Calu3 (cell line): ENCODE measurements at places on chromosomes 16 and 17.

DNA sequence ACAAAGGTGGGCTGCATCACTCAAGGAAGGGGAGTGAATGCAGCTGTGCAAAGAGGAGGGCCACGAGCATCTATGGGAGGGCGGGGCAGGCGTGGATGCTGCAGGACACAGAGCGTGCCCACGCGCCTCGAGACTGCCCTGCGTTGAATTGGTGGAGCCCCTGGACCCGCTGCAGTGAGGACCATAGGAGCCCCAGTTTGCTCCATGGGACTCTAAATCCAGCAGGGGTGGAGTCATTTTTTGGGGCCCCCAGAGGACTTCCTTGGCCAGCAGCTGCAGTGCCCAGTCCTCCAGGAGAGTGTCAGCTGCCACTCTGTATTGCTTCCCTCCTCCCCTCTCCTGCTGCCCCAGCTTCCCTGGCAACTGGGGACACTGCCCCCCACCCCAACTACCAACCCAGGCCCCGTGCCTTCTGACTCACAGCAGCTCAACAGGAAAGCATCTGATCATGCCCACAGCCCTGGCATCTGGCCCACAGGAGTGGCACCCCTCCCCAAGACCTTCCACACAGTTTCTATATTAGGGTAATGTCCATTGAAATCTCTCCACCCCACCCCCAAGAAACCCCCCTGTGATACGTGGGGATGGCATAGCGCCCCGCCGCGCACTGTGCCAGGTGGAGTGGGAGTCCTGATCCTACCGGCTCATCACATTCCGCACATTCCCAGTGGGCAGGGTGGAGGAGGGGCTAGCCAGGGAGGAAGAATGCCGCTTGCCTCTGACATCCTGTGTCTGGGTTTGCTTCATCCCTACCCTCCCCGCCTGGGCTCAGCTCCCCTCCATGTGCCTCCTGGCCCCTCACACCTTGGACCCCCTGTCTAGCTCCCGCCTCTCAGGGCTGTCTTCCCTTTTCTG, 27.8 kb upstream of the ITGA3 start:
- DNase-seq, result peak; percentile 98

DNA sequence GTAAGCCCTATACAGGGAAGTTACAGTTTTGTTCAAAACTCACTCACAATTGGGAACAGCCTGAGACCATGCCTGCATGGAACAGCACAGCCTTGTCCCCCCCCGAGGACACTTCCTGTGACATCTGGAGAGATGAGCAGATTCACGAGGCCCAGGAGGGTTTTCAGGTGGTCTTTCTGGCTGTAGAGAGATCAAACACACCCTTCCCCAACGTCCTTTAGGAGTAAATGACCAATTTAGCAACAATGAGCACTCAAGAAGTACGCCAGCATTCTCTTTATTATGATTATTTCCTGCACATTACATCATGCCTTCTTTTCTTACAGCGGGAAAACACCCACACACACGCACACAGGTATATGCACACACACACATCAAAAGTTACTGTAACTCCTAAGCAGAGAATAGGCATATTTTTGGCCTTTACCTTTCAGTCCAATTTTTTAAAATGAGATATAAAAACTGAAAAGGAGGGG, 39.0 kb downstream of the ADCY9 start:
- no peak for DNase-seq

DNA sequence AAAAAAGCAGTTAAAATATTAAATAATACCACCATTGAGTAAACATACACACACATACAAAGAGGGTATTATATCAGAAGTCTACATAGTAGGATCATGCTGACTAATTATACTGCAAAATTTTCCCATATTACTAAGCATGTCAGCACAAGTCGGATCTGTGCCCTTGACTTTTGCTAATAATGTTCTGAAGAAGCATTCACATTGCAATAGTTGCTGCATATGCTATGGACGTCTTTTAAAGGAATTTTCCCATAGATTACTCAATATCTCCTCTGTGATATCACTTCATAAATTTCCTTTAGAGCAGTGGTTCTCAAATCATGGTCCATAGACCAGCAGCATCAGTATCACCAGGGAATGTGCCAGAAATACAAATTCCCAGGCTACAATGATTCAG, 110.9 kb upstream of the NUDT7 start:
- DNase-seq, result no peak

DNA sequence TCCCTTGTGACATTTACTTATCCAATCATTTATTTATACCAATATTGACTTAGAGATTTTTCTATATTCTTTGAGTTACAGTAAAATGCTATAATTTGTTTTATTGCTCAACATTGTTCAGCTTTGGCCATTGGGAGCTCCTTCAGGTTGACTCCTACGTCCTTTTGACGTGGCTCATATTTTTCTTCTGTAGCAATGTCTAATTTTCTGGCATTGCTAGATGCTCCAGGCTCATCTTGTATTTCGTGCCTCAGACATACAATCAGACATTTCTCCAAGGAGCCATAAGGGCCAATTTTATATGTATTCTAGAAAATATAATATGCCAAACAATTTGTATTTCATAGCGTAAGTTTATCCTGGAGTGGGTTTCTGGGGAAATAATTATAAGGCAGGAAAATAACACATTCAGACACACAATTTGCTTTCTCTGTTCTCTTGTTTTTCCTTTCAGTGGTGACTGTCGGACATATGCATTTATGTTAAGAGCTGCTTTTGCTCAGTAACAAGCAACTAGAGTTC, 355.1 kb upstream of the MON1B start:
- no peak for DNase-seq

DNA sequence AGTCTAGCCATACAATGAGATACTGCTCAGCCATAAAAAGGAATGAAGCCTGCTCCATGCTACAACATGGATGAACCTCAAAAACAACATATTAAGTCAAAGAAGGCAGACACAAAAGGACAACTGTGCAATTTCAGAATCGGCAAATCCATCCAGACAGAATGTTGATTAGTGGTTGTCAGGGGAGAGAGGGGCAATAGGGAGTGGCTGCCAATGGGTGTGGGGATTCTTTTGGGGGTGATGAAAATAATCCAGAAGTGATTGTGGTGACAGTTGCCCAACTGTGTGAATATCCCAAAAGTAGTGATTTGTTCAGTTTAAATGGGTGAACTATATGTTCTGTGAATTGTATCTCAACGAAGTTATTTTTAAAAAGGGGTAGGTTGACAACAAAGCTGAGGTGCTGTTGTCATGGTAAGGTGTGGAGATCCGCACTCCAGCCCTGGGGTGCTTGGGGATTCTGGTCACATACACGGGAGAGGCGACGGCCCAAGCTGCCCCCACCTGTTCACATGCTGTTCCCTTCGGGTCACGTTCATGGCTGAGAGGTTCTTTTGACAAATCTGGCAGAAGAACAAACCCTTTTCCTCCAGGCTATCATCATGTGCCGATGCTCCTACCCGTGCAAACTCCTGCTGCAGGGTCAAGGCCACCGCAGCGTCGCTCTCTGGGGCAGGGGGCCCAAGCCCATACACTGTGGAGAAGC, 9.6 kb downstream of the SLX4 start:
- no peak for DNase-seq

- no peak for DNase-seq
Observed at GRCh38 chr17:13176436-13176835, 158.6 kb upstream of the ELAC2 start.

GRCh38 chr16:27748868-27749546, 199.1 kb downstream of the KATNIP start:
- DNase-seq, result peak; percentile 74

DNA sequence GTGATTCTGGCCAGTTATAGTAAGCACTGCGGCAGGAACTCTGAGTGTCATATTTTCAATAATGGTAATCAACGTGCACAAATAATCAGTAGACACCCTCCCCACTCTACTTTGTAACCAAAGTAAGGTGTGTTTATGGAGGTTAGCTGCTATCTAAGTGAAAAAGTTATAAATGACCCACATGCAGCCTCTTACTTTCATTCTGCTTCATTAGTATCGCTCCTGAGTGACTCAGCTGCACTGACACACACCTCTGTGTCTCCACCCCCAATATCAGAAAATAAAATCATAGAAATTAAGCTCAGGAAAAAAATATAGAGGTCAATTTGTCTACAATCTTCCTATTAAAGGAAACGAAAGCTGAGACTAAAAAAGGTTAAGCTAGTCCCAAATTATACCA, 64.1 kb upstream of the TRAP1 start:
- DNase-seq, result no peak

- DNase-seq, result no peak
Observed at GRCh38 chr16:47977802-47978201, 178.0 kb downstream of the ABCC12 start.

- no peak for DNase-seq
Observed at GRCh38 chr16:87575027-87575804, 27.1 kb upstream of the JPH3 start.

DNA sequence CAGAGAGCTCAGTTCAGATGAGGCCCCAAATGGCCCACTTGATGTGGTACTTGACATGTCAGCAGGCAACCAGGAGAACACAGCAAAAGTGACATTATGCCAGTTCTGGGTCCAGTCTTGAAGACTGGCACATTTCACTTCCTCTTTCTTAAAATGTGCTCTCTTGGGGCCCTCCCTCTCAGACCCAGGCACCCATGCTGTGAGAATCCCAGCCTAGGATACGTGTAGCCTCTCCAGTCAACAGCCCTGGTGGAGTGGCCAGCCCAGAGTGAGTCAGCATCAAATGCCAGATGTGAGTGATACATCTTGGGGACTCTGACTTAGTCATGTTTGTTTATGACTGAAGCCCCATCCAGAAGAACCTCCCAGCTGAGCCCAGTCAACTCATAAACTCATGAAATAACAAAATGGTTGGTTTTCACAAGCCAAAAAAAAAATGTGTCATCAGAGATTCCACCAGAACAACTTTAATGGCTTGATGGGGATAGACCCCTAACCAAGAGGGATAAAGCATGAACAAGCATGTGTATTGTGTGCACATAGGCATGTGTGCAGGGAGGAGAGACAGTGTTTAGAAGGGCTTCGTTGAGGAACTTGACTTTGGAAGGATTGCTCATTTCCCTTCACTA, 82.5 kb upstream of the TNRC6C start:
- DNase-seq, result peak; percentile 23

DNA sequence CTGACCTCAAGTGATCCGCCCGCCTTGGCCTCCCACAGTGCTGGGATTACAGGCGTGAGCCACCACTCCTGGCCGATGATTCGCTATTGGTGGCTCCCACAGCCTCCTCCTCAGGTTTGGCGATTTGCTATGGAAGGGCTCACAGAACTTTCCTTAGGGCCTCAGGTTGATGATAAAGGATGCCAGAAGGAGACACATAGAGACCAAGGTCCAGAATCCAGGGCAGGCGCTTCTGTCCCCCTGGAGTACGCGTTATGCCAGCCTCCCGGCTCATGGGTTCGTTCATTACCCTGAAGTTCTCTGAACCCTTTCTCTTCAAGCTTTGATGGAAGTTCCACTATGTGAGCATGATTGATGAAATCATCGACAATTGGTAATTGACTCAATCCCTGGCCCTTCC, 19.9 kb downstream of the LGALS3BP start:
- DNase-seq, result no peak

- DNase-seq, result no peak
Observed at GRCh38 chr17:9024497-9024896, 3.2 kb downstream of the NTN1 start.

DNA sequence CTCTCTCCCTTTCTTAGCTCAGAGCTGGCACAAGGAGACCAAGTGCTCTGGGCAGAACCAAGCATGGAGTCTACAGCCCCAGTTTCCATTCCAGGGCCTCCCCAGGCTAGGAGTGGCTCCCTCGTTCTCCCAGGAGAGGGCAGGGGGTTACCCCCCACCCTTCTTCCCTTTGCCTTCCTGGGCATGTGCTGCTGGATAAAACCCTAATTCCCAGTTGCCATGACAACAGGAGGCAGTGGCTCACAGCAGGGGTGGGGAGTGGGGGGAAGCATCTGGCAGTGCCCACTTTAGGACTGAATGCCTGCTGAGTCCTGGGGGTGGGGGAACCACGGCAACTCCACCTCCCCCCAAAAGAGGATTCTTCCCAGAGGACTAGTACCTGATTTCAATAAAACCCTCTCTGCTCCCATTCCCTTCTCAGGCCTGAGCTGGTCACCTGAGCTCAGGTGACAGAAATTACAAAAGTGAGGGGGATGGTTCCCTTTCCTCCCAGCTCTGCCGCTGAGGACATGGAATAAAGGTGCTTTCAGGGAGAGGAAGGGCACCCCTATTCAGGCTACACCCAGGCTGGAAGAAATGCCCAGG, 1.8 kb downstream of the MPP2 start:
- DNase-seq, result no peak

GRCh38 chr17:80970044-80970761, 21.4 kb upstream of the CHMP6 start:
- peak; percentile 32 for DNase-seq

DNA sequence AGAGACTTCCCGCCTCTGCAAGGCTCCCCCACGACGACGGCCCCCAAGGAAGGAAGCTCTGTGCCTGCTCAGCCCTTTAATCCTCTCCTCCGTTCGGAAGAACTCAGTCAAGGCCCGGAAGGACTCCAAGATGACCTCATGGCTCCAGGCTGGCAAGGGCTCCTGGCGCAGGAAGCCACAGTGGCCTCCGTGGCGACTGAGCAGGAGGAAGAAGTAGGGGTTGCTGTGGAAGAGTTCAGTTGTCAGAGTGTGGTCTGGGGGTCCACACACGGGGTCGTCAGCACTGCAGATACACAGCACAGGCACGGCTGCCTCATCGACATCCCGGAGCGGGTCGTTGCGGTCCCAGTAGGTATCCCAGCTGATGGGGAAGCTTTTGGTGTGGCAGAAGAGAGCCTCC, 4.2 kb downstream of the ABHD15 start:
- no peak for DNase-seq

- no peak for DNase-seq
Observed at GRCh38 chr17:13619462-13619861, 17.7 kb upstream of the HS3ST3A1 start.

DNA sequence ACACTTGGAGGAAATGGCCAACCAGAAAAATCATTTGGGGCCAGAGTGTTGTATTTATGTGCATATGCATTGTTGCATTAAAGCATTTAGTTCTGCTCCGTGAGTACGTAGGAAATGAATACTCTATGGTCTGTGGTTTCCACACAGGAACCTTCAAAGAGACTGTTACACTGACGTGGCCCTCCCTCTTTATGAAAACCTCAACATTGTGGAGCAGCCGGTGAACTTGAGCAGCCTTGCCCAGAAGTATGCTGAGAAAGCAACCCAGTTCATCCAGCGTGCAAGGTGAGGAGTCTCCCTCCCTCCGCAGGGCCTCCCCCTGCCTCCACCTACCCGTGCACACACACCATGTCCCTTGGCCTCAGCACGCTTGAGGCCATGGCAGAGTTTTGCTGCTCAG, 65.2 kb downstream of the ARSG start:
- no peak for DNase-seq

GRCh38 chr17:5254903-5255521, 20.4 kb upstream of the SCIMP start:
- DNase-seq, result no peak

DNA sequence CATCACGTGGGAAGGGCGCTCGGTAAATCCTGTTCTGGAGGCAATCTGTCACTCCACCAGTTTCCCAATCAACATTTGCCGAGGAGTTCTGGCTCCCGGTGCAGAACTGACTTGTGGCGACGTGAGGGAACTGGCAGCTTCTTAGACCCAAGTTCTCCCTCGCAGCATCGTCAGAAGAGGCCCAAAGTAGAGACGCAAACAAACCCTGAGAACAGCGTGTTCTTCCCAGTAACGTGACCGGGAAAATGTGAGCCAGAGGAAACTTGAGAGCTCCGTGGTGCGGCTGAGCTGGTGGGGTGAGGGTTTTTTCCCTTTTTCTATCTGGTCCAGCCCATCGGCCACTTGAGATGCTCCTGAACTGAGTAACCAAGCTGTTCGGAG, 158.9 kb upstream of the CACNG5 start:
- peak; percentile 10 for DNase-seq
